ENCODE measurements at places on chromosomes 16 and 17. TPM values are rescaled to one million over a fixed set of nuclear protein-coding genes. Genes with fewer than 3 reads are reported as not detected.

GRCh38 chr16:81532491-81533174 is 88.0 kb downstream of the CMIP start:
- H3K27ac ChIP-seq, result no peak overlapping the region
- H3K36me3 ChIP-seq, result no peaks in the 10 kb centered on the region
- peaks cover 3% of the 10 kb centered on the region for H3K4me1 ChIP-seq
- no peak overlapping the region for H3K4me3 ChIP-seq
- DNase-seq, result no peak

GRCh38 chr16:15054357-15055140 is 1.3 kb downstream of the NTAN1 start:
- no peak for DNase-seq
- H3K36me3 ChIP-seq, result no peaks in the 10 kb centered on the region
- peak overlapping the region; percentile 62 for H3K4me3 ChIP-seq
- H3K4me1 ChIP-seq, result no peaks in the 10 kb centered on the region
- no peaks in the 10 kb centered on the region for H3K27me3 ChIP-seq

DNA sequence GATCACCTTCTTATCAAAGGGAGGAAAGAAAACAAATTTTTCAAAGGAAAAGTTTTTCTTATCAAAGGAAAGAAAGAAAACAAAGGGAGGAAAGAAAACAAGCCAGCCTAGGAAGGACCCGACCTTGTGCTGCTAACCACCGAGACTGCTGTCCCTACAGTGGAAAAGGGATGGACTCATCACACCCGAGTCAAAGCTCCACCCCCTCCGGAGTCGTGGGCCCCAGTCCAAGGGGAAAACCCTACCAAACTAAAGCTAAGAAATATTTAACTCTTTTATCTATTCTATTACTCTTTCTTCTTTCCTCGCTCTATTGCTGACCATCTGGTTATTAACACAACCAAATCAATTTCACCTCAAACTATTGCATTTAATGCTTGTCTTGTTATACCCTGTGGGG is 6.1 kb upstream of the ENDOV start:
- H3K27ac ChIP-seq, result no peak overlapping the region
- H3K27me3 ChIP-seq, result peaks cover 38% of the 10 kb centered on the region
- no peaks in the 10 kb centered on the region for H3K4me1 ChIP-seq
- no peaks in the 10 kb centered on the region for H3K36me3 ChIP-seq

GRCh38 chr17:66667491-66668030 is 167.4 kb upstream of the CACNG5 start:
- H3K36me3 ChIP-seq, result no peaks in the 10 kb centered on the region
- peaks cover 7% of the 10 kb centered on the region for H3K4me1 ChIP-seq
- no peaks in the 10 kb centered on the region for H3K27me3 ChIP-seq
- no peak for DNase-seq
- no peak overlapping the region for H3K27ac ChIP-seq
- no peak overlapping the region for H3K4me3 ChIP-seq

GRCh38 chr16:69804297-69804696 is 42.2 kb downstream of the WWP2 start:
- no peak for DNase-seq
- no peaks in the 10 kb centered on the region for H3K27me3 ChIP-seq
- H3K27ac ChIP-seq, result no peak overlapping the region
- H3K4me3 ChIP-seq, result no peak overlapping the region
- H3K36me3 ChIP-seq, result no peaks in the 10 kb centered on the region

DNA sequence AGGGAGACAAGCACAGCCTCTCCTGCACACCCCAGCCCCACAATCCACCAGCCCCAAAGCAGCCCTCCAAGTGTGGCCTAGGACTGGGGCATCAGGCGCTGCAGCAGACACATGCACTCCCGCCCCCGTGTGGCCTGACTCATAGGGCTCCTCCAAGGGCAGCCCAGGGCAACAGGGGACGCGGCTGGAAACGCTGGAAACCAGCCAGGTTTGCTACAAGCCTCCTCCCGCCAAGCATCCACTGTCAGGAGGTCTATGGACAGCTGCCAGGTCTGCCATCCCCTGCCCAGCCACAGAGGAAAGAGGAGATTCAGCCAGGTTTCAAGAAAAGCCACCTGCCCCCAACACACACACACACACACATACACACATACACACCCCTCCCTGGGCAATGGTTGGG is 25.8 kb downstream of the SRCIN1 start:
- no peak overlapping the region for H3K4me3 ChIP-seq
- H3K36me3 ChIP-seq, result no peaks in the 10 kb centered on the region
- peak; percentile 87 for DNase-seq
- peaks cover 7% of the 10 kb centered on the region for H3K4me1 ChIP-seq
- peaks cover 48% of the 10 kb centered on the region for H3K27me3 ChIP-seq

GRCh38 chr16:49548325-49548970 is 174.8 kb downstream of the C16orf78 start:
- H3K4me3 ChIP-seq, result no peak overlapping the region
- no peaks in the 10 kb centered on the region for H3K27me3 ChIP-seq
- no peak for DNase-seq

GRCh38 chr17:1946021-1946932 is 78.9 kb downstream of the RTN4RL1 start:
- no peak overlapping the region for H3K4me3 ChIP-seq
- H3K27ac ChIP-seq, result peak overlapping the region; percentile 89

- peaks cover 3% of the 10 kb centered on the region for H3K4me1 ChIP-seq
- no peaks in the 10 kb centered on the region for H3K36me3 ChIP-seq
- H3K4me3 ChIP-seq, result no peak overlapping the region
- no peak for DNase-seq
- H3K27me3 ChIP-seq, result no peaks in the 10 kb centered on the region
Observed at GRCh38 chr16:81505011-81505661, 60.5 kb downstream of the CMIP start.

DNA sequence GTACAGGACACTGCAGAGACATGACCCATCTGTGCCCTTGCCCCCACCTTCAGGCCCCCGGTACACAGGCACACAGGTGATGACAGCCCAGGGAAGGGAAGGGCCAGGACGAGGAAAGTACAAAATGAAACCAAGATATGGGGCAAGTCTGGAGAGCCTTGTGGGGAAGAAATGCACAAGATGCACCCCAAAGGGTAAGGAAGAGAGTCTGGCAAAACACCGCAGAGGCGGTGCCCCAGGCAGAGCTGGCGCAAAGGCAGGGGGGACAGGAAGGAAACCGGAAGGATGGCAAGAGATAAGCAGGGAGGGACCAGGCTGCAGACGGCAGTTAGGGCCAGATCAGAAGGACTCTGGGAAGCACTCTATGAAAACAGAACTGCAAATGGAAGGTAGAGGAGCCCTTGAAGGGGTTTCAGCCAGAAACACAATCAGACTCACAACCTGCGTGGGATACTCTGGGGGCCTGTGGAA is 81.4 kb downstream of the SLC39A11 start:
- H3K4me3 ChIP-seq, result no peak overlapping the region
- H3K27ac ChIP-seq, result no peak overlapping the region
- no peak for DNase-seq
- H3K36me3 ChIP-seq, result no peaks in the 10 kb centered on the region

- no peaks in the 10 kb centered on the region for H3K36me3 ChIP-seq
- DNase-seq, result no peak
- H3K27ac ChIP-seq, result no peak overlapping the region
- no peaks in the 10 kb centered on the region for H3K27me3 ChIP-seq
- H3K4me3 ChIP-seq, result no peak overlapping the region
Observed at GRCh38 chr16:35195864-35196216, 1736.4 kb downstream of the TP53TG3F start.

JPH3 gene
- total RNA-seq, result 33.9 TPM

CDH8 gene
- 14.3 TPM for total RNA-seq

CSH1 gene
- not detected for total RNA-seq

WFDC1 gene
- total RNA-seq, result 18.9 TPM

ABCC11 gene
- total RNA-seq, result 0.18 TPM

All from cardiac muscle cell (in vitro differentiated cells and primary cell).